ENCODE measurements at places on chromosomes 1 and 21.

- no peak for DNase-seq
Observed at GRCh38 chr1:58136387-58136786, 410.1 kb downstream of the OMA1 start.

- no peak for DNase-seq
Observed at GRCh38 chr1:3359756-3360440, 94.6 kb upstream of the ARHGEF16 start.

- DNase-seq = no peak
Observed at GRCh38 chr1:87091425-87091824, 177.0 kb downstream of the HS2ST1 start.

DNA sequence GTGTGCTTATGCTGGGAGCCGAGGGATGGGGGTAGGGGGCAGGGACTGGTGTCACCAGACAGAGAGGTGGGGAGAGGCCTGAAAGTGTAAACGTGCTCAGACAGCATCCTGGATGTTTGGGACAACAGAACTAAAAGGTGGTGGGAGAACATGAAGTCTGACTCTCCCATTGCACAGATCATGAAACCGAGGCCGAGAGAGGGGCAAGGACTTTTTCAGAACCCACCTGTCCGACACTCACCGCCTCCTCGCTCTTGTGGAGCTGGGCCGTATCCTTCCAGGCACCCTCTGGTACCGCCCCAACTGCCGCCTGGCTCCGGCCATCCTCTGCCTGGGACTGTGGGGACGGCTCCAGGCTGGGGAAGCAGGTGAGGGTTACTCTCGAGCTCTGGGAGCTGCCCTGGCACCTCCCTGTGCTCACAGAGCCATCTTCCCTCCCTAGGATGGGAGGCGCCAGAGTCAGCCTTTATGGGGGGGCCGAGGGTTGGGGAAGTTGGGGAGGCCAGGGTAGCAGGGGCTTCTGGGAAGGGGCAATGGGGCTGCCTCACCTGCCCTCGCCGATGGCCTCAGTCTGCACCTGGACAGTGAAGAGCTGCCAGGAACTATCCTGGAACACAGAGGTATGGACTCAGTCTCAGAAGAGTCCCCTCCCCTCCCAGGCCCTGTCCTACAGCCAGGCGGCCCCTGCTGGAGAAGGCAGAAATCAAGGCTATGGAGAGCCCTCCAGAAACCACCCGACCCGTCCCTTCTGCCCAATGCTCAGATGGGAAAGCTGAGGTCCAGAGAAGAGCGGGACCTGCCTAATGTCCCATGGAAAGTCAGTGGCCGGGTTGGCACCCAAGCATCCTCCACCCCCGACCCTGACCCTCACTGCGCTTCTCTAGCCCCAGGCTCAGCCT lies 7.0 kb downstream of the ATP13A2 start:
- no peak for DNase-seq

DNA sequence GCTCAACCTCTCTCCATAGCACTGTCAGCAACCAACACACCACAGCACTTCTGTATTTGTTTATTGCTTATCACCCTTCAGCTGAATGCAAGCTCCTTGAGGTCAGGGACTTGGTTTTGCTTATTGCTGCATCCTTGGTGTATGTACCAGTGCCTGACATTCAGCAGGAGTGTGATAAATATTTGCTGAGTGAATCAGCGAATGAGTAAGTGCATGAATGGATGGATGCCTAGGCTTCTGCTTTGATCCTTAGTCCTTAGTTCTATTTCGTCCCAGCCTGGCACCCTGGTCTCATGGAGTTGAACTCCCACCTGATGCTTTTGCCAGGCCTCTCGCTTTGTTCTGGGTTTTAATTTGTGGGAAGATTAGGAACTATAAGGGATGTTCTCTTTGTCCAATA lies 88.2 kb downstream of the ZSCAN20 start:
- DNase-seq = no peak

GRCh38 chr1:50857702-50858101 lies 102.4 kb downstream of the FAF1 start:
- no peak for DNase-seq

GRCh38 chr1:117540532-117540931 lies 65.3 kb upstream of the TENT5C start:
- no peak for DNase-seq

DNA sequence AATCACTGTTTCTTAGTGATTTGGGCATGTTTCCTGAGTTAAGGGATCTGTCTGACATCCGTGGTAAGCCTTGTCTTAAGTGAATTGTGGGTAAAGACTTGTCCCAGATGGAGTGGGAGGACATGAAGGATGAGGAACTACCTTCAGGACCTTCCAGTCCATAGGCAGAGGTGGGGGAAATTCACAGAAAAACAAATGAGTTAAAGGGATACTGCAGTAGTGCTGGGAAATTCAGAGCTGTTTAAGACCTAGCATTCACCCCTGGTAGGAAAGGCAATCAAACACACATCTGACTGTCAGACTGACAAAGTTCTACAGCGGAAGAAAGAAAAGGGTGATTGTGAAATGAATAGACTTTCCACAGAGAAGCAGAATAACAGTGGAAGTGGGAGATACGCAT lies 3.0 kb downstream of the GNAT2 start:
- no peak for DNase-seq

GRCh38 chr1:27099135-27099586 lies 55.8 kb downstream of the SLC9A1 start:
- no peak for DNase-seq

- no peak for DNase-seq
Observed at GRCh38 chr1:199172171-199173124, 533.6 kb downstream of the PTPRC start.

DNA sequence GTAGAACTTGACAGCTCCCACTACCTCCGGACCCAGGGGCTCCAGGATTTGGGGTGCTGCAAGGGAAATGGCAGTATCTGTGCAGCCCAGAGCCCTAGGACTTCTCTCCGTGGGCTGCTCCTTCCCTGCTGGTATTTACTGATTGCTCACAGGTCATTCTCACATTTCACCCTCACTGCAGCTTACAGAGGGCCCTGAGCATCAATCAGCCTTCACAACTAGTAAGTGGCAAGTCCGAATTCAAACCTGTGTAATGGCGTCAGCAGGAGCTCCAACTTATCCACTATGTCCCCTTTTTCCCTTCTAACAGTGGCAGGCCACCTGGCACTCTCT lies 32.4 kb downstream of the PIK3C2B start:
- no peak for DNase-seq

- DNase-seq = no peak
Observed at GRCh38 chr1:78005448-78005722, 646 bp downstream of the DNAJB4 start.

DNA sequence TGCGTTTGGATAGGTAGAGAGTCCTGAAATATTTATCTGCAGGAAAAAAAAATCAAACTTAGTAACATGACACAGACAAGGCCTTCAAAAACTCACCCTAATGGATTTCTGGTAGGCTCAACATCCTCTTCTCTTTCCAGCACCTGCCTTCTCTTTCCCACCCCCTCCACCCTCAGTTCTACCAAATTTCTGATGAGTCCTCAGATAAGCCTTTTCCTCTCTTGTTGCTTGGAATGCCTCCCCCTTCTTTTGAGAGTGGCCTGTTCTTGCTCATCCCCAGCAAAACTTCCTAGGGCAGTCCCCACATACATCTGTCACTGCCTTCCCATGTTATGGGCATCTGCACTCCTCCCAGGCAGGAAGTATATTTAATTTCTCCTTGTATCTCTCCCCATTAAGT lies 7.6 kb upstream of the LBR start:
- no peak for DNase-seq

DNA sequence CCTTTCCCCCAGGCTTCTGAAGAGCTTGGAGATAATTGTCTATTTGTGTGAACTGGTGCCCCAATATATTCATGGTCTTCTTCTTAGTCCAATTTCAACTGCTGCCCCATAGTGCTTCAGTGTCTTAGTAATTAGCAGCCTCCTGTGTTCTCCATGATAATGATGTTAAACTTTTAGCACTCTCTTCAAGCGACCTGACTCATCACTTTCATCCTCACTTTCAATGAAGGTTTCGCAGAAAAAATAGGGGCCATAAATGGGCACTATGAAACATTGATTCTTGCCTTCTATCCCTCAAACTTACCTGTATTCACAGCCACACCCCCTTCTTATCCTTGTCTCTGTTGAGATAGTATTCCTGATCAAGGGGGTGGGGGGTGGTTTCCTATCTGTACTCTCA lies 210.6 kb downstream of the DNM3 start:
- DNase-seq = no peak

DNA sequence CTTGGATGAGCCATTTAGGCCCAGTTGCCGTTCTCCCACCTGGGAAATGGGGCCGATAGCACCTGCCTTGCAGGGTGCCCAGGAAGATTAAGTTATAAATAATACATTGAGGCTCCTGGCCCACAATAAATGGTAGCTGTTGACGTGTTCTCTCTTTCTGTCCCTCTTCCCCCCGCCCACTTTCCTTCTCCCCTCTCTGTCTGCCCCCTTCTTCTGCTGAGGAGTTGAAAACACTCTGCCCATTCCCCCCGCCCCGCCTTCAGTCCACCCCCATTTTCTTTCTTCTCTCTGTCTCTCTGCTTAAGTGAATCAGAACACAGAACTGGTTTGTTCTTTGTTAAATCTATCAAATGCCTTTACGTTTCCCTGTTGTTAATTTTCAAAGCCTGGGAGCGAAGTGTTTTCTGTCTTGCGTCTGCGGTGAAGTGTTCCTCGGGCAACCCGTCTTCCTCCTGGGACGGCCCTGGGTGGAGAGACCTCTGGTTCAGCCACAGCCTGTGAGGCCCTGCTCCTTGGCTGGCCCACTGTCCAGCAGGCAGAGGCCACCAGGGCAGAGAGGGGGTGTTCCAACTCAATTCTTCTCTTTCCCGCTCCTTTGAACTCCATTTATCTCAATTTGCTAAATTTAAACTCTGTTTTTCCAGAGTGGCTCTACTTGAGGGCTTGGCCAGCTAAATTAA lies 29.3 kb upstream of the SELENON start:
- no peak for DNase-seq

DNA sequence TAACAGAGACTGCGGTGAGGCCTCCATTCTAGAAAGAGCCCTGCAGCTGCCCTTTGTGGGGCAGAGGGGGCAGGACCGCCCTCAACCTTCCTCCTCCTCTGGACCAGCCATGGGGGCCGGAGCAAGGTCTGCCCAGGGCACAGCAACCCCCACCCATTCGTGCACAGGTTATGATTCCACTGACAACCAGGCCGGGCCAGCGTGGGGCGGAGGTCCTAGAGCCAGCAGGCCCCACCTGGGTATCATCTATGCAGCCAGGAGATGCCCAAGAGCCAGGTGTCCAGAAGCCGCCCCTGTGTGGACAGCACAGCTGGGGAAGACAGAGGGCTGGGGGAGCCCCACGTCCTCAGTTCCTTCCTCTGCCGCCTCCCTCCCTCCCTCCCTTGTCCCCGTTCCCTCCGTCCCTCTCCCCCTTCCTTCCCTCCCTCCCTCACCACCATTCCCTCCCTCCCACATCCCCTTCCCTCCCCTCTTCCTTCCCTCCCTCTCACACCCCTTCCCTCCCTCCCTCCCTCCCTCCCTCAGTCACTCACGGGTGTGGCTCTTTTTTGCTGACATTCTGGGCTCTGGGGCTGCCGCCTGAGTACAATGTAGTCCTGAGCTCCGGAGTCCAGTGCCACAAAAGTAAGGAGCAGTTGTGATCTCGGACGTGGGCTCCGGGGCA lies 12.3 kb downstream of the RNF223 start:
- no peak for DNase-seq

- DNase-seq = no peak
Observed at GRCh38 chr21:36606983-36607325, 92.0 kb upstream of the SIM2 start.

- DNase-seq = no peak
Observed at GRCh38 chr1:32868806-32869455, 1.8 kb downstream of the FNDC5 start.

GRCh38 chr1:14113271-14113670 lies 413.3 kb downstream of the PRDM2 start:
- DNase-seq = no peak

DNA sequence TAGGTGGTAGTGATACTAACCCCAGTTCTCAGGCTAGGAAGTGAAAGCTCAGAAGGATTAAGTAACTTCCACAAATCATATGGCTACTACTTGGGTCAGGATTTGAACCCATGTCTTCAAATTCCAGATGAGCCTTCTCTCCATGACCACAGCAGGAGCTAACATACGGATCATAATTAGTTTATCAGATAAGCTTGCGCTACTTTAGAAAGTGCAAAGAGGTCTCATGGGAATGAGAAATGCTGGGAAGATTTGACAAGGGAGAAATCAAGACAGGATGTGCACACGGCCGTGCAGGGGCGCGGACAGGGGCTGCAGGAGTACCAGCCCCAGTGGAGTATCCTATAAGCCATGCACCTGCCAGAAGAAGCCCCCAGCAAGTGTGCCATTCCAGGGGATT lies 5.2 kb downstream of the PLEKHA6 start:
- no peak for DNase-seq

DNA sequence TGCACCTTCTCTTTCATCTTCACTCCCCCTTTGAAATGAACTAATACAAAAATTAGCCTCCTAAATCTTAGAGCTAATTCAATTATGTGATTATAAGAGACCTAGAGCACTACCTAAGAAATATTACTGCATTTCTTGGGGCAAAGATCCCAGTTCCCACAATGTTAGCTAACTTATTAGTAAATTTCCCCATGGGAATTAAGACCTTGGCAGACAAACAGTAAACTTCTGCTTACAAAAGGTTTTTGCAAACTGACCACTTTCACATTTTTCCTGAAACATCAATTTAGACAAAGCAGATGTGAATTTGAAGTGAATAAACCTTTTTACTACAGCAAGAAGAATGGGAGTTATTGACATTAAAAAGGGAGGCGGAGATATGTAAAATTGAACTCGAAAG lies 34.6 kb upstream of the LHX8 start:
- DNase-seq = no peak

DNA sequence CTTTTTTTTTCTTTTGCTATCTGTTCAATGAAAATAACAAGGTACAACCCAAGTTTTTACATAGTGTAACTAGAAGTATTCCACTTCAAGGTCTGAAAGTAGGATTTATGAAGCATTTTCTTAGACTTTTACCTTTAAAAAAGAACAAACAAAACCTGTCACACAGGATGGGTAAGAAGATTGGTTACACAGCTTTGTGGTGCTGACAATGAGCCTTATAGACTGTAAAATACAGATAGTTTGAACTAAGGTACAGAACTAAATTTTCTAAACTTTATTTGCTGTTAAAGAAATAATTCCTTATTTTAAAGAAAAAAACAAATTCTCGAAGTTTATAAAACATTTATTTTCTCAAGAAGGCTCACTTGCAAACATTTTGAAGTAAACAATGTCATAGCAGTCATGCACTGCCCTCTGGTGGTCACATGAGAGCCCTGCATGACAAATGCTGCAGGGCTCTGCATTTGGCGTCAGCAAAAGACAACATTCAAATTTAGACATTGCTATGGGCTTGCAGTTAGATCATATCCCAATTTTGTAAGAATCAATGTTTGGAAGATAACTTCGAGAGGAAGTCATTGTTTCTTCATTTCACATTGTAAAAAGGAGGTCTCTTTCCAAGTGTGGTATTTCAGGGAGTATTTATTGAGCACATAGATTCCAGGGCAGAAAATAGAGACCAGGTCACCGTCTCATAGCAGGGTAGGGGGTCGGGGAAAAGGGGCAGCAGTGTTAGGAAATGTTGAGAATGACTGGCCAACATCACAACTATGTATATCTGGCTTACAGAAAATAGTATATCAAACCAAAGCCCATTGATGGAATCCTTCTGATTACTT lies 115.3 kb upstream of the FMN2 start:
- DNase-seq = peak; percentile 30

Measured in stimulated activated CD4-positive, alpha-beta T cell treated with anti-CD3 and anti-CD28 coated beads, Interleukin-4, amount 100 ng/mL, for 4 hours (primary cell).